ENCODE measurements at places on chromosomes 3 and 15. TPM values are rescaled to one million over a fixed set of nuclear protein-coding genes. Genes with fewer than 3 reads are reported as not detected.
A peak's percentile ranks its signal among the peaks of the same experiment; 100 is the strongest.

THAP10 gene
- 3.4 TPM for total RNA-seq

GRCh38 chr3:55288657-55289056 lies 198.4 kb downstream of the WNT5A start:
- peaks cover 35% of the 10 kb centered on the region for H3K4me1 ChIP-seq
- no peak overlapping the region for H3K27ac ChIP-seq
- DNase-seq = no peak
- H3K4me3 ChIP-seq = no peak overlapping the region
- no peaks in the 10 kb centered on the region for H3K36me3 ChIP-seq

DNA sequence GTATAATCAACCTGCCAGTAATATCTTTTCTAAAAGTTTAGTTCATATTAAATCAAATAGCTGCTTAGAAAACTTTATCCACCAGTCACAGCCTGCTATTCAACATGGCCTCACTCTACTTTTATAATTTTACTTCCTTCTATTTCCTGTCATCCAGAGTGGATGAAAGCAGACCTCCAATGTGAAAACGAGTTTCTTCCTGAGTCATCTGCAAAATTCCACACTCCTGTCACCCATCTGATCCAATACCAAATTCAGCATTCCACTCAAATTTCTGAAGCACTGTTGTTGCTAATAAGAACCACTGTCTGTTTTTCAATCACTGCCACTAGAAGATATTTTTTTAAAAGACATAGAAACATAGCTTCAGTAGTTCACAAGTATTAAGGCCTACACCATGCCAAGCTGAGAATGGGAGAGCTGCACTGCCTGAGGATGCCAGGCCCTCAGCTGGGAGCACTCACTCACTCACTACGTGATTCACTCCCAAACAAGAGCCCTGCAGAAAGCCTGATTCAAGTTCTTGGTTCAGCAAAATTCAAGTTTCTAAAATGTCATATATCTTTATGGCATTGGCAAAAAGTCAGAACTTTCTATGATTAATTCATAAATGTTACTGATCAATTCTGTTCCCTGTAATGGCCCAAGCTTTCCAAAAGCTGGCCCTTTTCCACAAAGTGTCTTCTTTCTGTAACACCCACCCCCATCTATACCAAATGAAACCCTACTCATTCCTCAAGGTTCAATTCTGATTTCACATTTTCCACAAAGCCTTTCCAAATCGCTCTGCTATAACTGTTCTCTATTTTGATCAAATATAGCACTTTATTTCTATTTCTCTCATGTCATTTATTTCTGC lies 82.9 kb downstream of the FSIP1 start:
- no peak for DNase-seq
- no peak overlapping the region for H3K4me3 ChIP-seq
- no peak overlapping the region for H3K27ac ChIP-seq
- peaks cover 8% of the 10 kb centered on the region for H3K4me1 ChIP-seq
- H3K36me3 ChIP-seq = no peaks in the 10 kb centered on the region
- H3K27me3 ChIP-seq = no peaks in the 10 kb centered on the region

DNA sequence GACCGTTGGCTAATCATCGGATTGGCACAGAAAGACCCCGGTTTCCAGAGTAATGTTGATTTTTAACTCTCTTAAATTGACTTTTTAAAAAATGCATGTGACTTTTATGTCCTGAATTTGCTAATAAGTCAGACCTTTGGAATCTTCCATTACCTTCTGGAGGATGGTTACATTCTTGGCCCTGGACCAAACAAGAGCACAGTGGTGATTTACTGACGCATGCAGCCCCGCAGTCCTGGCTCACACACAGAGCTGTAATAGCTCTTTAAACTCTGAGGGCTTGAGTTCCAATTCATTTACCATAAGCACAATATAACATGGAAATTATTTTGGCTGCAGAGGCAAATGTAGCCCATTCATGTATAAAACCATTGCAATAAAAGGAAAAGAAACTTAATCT lies 25.1 kb downstream of the SOX14 start:
- H3K4me3 ChIP-seq = no peak overlapping the region
- no peak for DNase-seq
- peaks cover 17% of the 10 kb centered on the region for H3K27me3 ChIP-seq
- peaks cover 12% of the 10 kb centered on the region for H3K4me1 ChIP-seq

ST8SIA2 gene
- 2.9 TPM for total RNA-seq

ROBO2 gene
- 11.7 TPM for total RNA-seq

DNA sequence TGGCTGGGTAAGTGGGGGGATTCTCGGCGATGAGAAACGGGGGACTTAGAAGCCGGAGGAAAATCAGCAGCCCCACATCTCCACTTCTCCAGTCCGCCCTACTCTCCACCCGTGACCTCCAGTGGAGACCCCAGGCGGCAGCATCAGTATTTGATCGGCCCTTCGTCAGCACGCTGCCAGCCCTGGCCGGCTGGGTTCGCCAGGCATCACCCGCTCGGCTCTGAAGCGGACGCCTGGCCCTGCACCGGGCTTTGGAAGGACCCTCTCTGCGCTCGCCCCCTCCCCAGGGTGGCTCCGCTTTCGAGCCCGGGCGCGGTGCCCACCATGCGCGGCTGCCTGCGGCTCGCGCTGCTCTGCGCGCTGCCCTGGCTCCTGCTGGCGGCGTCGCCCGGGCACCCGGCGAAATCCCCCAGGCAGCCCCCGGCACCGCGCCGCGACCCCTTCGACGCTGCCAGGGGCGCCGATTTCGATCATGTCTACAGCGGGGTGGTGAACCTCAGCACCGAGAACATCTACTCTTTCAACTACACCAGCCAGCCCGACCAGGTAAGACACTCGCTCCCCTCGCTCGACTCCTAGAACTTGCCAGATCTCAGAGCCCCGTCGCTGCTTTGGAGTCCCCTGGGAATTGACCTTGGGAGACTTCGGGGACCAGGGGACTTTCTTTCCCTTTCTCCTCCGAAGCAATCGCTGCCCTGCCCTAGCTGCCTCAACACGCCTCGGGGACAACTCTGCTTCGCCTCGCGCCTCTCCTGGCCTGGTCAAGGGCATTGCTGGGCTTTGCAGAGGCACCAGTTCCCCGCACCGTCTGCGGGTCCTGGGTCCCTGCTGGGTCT lies 561 bp downstream of the SIDT1 start:
- H3K27me3 ChIP-seq = peaks cover 86% of the 10 kb centered on the region
- H3K36me3 ChIP-seq = no peaks in the 10 kb centered on the region
- peak overlapping the region; percentile 88 for H3K4me3 ChIP-seq
- DNase-seq = peak; percentile 45

GRCh38 chr15:91795235-91795634 lies 58.3 kb upstream of the SLCO3A1 start:
- H3K4me1 ChIP-seq = no peaks in the 10 kb centered on the region
- no peak for DNase-seq
- H3K4me3 ChIP-seq = no peak overlapping the region
- no peaks in the 10 kb centered on the region for H3K36me3 ChIP-seq
- no peaks in the 10 kb centered on the region for H3K27me3 ChIP-seq

- H3K27ac ChIP-seq = no peak overlapping the region
- DNase-seq = no peak
- no peak overlapping the region for H3K4me3 ChIP-seq
- H3K36me3 ChIP-seq = peaks cover 5% of the 10 kb centered on the region
These were observed 27.3 kb upstream of the SEC62 start for GRCh38 chr3:169939320-169939719.

DNA sequence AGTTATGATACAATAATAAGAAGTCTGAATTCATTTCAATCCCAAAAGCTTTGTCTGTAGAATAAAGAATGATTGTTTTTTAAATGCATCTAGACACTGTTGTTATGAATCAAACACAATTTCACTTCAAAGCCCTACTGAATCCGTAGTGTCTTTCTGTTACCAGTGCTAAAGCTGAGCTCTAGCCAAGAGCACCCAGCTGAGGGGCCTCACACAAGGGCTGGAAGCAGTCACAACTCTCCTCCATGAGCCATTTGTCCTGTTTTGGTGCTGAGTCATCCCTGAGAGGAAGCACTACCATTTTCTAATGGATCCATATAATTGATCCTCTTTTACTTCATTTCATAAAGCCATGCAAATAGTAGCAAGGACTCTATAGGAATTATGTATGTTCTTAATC lies 158.2 kb upstream of the ANKRD28 start:
- DNase-seq = no peak
- H3K4me3 ChIP-seq = no peak overlapping the region
- no peak overlapping the region for H3K27ac ChIP-seq
- H3K36me3 ChIP-seq = no peaks in the 10 kb centered on the region
- H3K4me1 ChIP-seq = no peaks in the 10 kb centered on the region
- H3K27me3 ChIP-seq = no peaks in the 10 kb centered on the region

Measured in WTC11 (cell line).